ENCODE measurements at places on chromosomes 5 and 9.
A peak's percentile ranks its signal among the peaks of the same experiment; 100 is the strongest.

DNA sequence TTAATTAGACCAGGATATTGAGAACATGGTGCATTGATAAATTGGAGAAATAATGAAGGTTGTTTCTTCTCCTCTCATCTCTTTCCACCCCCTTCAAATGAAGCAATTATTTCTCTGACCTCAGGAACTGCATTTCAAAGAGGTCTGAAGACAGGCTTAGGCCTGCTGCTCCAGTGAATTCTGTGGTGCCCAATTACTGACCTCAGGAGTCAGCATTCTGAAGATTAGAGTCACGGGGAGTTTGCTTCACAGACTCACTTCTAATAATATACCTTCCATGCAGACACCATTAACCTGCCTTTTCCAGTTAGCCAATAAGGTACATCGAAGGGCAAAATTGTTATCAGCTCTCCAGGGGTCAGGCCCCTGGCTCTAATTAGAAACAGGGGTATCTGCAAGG is 270.9 kb downstream of the GAS1 start:
- no peak for DNase-seq

- DNase-seq: no peak
Observed at GRCh38 chr5:2757563-2758351, 6.3 kb upstream of the IRX2 start.

GRCh38 chr5:122107016-122107415 is 22.3 kb upstream of the ZNF474 start:
- DNase-seq: no peak

DNA sequence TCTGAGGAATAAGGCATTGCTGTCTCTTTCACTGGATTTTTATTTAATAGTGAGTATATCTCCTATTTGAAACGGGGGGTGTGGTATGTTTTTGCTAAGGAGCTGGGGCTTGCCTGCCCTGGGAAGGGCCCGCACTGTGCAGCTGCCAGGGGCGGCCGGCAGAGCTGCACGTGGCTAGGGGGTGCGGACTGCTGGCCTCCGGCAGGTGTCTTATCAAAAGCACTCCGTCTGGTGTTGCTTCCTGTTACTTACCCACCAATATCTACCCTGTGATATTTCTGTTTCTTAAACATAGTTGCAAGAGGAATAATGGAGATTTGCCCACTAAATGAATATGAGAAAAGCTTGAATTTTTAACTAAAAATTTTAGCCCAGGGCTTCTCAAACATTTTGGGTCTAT is 232.0 kb downstream of the IRX1 start:
- no peak for DNase-seq

GRCh38 chr9:97307091-97307490 is 368 bp upstream of the CCDC180 start:
- DNase-seq: peak; percentile 85

DNA sequence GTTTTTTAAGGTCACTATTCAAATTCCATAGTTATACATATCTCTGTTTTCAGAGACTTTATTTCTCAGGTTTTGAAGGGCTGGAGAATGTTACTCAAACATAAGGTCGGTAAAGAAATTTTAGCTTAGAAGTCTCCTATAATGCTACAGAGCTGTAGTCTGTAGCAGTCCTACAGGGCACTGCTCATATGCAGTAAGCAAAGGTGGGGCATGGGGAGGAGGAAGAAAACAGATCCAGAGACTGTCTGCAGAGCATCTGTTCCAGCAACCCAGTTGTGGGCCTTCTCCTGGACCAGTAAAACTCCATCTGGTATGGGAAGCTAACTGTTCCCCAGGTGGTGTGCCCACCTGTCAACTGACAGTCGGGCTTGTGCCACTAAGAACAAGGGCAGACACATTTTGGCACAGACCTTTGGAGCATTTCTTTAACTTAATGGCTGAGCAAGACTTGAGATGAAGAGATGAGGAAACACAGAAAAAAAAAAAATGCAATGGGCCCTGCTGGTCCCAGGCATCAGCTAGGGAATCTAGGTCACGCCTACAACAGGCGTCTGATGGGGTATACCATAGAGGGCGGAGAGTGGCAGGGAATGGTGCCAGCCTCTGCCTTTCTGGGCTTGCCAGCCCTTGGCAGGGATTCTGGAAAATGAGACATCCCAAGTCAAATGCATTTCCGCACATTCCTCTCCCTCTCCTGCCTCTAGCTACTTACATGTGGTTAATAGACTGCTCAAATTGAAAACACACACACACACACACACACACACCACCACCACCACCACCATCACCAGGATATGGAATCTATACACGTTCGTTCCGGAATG is 218.9 kb downstream of the ARL15 start:
- DNase-seq: peak; percentile 72

DNA sequence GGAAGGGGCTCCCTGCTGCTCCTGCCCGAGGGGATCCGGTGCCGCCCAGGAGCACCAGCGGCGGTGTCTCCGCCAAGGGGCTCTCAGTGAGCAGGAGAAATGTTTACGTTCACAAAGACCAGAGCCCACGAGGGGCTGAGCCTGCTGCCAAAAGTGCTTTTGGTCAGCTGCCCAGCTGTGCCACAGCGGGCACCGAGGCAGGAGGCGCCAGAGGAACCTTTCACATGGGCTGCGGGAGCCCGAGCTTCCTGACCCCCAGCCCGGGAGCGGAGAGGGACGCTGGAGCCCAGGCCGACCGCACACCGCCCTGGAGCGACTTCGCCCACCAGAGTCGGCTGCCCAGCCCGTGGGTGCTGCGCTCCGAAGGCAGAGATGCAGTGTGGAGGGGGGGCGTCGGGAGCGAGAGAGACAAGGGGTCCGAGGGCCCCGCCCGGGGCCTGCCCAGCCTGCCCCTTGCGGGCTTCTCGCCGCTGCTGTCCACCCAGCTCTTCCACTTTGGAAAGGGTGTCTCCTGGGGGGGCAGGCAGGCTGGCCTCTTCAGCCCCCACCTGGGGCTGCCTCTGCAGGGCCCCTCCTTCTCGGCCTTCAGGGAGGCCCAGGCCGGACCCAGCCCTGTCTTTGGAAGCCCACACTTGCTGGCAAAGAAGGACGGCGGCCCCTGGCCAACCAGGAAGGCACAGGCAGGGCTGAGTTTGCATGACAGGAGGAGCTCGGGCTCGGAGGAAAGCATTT is 7.9 kb downstream of the PPP1R26 start:
- no peak for DNase-seq

- peak; percentile 23 for DNase-seq
Observed at GRCh38 chr9:71353720-71354119, 232.3 kb upstream of the TRPM3 start.

DNA sequence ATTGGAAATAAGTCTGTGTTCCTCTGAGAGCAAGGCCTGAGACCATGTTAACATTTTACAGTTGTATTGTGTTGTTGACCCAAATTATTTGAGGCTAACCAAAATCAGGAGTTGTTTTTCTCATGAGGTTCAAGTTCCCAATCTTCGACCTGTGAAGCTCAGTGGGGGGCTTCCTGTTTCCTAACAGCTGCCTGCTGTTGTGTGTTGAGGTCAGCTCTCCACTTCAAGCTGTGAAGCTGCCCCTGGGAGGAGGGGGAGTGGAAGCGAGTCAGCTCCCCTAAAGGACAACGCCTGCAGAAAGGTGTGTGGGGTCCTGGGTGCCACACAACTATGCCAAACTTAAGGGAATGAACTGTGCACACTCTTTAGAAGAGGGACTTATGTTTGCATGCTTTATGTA is 295.5 kb downstream of the IRX1 start:
- no peak for DNase-seq

DNA sequence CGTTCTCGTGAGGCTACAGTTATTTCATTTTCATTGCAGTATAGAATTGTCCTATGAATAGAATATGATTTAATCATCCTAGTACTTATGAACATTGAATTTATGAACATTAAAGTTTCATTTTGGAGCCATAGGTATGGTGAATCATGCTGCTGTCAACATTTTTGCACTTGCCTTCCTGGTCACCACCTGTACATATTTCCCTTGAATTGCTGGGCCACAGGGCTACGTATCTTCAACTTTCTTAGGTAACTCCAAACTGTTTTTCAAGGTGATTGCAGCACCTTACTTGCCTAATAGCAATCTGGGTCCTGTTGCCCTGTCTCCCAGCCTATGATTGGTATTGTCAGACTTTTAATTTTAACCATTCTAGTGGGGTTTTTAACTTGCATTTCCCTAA is 6.5 kb upstream of the RNF145 start:
- no peak for DNase-seq

- DNase-seq: no peak
Observed at GRCh38 chr9:133862585-133863256, 124.6 kb upstream of the SARDH start.
